Activated T-helper 9 cell treated with anti-CD3 and anti-CD28 coated beads, Interleukin-2, amount 50 U/mL, for 16 hours (primary cell): ENCODE measurements at places on chromosomes 12 and 14.

DNA sequence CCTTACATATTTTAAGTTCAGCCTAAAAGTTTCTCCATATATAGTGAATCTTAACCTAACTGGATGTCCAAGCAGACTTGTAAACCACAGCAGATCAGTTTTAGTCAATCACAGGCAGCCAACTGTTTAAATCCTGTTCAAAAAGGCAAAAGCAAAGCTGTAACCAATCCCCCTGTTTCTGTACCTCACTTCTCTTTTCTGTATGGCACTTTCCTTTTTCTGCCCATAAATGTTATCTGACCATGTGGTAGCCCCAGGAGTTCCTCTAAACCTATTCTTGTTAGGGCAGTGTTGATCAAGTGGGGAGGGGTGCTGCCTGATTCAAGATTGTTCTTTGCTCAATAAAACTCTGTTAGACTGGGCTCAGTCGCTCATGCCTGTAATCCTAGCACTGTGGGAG lies 8.5 kb upstream of the DACT1 start:
- no peak for DNase-seq

- DNase-seq, result no peak
Measured at GRCh38 chr12:113097716-113098440, 37.7 kb downstream of the RASAL1 start.

GRCh38 chr12:16228067-16228466 lies 49.4 kb downstream of the SLC15A5 start:
- no peak for DNase-seq

DNA sequence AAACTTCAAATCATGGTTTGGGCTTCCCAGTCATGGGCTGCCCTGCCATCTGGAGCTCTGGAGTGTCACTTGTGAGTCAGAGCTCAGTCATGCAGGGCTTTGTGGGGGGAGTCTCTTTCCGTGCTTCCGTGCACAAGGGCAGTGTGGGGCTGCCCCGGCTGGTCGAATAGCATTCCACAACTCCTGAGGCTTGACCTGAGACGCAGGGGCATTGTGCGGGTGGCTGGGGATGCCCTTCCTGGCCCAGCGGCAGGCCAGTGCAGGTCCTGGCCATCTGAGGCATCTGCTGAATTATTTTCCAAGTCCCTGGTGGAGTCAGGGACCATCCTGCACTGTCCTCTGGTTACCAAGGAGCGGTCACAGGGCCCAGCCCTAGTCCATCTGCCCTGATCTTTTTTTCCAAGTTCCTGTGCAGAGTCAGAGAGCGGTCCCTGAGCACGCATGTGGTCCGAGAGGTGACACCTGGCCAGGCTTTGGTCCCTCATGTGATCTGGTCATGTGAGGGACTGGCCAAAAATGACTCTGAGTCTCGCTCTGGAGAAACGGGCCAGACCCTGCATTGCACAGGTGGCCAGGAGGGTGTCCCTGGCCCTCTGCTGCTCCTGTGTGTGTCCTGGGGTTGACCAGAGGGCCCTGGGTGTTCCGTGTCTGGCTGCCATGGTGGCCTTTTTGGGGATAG lies 167.0 kb upstream of the ALG10B start:
- DNase-seq, result no peak

DNA sequence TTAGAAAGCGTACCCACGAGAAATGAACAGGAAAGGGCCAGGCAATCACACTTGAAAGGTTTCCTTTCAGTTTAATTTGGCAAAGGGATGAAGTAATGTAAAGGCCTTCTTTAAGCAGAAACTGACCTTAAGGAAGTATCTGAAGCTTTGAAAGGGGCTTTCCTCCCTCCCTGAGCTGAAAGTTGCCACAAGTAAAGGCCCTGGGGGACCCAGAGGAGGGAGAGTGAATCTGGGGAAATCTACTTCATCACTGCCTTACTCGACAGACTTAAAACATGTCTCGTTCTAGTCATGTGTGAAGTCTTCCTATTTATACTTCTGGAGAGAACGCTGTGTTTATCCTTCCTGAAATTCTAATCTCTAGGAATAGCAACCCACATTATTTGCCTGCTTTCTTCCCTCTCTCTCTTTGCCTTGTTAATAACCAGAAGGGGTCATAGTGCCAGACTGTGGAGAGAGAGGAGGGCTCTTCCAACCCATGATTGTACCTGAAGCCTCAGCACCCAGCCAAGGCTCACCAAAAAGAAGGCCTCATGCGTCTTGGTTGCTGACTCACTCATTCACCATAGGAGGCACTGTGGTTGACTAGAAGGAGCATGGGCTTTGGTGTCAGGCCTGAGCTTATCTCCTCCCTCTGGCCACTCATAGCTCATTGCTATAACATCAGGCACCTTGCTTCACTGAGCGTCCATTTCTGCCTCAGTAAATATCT lies 10.2 kb upstream of the GPX2 start:
- DNase-seq, result no peak

DNA sequence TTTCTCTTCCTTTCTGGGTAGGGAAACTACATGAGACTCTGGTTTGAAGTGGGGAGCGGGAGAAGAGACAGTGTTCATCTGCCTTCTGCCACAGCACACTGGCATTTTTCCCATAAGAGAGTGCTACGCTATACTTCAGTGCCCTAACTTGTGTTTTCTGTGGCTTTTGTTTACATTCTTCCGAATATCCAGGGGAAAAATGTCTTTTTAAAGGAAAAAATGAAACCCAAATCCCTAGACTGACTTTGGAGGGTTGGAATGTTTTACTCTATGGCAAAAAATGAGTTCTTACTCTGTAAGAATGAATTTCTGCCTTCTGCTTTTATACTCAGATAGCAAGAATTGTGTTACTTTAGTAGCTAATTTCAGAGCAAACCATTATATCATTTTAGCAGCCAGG lies 88.1 kb upstream of the TMEM263 start:
- no peak for DNase-seq

GRCh38 chr14:71235875-71236274 lies 328.6 kb downstream of the PCNX1 start:
- no peak for DNase-seq

DNA sequence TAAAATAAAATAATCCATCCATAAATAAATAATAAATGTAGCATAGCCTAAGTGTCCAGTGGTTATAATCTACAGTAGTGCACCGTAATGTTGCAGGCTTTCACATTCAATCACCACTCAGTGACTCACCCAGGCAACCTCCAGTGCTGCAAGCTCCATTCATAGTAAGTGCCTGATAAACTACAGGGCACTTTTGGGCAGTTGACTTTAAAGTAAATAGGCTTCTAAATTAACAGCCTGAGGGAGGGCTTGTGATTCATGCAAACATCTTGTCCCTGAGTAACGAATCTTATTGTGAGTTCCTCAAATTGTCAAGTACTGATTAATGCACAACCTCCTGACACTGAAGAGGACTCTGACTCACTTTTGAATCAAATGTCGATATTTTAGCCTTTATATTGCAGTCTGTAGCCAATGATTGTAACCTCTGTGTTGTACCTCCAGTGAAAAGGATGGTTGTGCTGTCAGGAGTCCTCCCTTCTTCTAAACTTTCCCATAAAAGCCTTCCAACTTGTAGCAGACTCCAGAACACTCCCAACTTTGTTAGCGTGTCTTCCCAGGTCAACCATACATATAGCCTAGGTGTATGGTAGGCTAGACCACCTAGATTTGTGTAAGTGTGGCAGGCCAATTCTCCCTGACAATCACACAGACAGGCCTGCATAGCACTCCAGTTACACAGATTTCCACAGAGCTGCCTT lies 55.0 kb upstream of the BICD1 start:
- no peak for DNase-seq

DNA sequence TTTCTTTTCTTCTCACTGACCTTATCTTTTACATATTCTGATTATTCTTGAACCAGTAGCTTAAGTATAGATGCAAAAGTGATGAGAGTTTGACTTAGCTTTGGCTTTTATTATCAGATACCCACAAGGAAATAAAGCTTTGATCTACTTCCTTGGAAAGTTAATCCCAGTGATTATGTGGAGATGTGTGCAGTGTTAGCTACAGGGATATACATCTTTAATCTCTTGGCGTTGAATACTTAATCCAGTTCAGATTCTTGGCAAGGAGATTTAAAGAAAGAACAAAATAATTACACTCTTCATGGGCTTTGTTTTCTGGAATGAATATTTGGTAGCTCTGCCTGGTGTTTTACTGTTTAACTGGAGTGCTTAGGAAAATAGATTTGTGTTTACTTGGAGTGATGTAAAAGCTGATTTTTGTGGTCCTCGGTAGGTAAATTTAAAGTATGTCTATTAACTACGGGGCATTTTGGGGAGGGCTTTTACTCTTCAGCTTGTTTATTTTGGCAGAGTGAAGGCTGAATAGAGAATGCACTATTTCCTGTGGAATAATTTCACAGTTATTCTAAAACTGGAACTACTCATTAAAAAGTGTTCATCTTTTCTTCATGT lies 150.1 kb upstream of the LRIG3 start:
- no peak for DNase-seq

GRCh38 chr14:62081012-62081612 lies 318.9 kb downstream of the SNAPC1 start:
- DNase-seq, result no peak

GRCh38 chr14:56666716-56667115 lies 87.1 kb downstream of the TMEM260 start:
- no peak for DNase-seq

DNA sequence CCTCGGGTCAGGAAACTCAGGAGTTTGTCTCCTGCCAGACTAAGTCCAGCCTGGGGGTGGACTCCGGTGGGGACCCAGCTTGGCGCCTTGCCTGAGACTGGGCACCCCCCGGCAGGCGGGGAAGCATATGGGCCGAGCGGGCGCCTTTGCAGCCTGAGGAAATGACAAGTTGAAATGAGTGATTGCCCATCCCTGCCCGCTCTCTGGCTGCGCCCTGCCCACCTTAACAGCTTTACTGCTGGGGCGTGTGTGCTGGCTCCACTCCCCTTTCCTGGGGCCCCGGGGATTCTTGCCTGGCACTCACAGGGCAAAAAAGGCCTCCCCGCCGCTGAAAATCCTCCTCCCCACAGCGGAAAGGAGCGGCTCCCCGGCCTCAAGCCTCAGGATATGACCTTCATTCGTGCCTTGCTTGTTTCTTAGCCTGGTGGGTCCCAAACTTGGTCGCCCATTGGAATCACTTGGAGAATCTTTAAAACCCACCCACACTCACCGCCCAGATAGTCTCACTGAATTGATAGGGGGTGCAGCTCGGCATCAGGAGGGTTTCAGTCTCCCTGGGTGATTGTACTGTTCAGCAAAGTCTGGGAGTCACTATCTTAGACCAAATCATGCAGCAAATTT lies 1.5 kb downstream of the RFLNA start:
- no peak for DNase-seq

DNA sequence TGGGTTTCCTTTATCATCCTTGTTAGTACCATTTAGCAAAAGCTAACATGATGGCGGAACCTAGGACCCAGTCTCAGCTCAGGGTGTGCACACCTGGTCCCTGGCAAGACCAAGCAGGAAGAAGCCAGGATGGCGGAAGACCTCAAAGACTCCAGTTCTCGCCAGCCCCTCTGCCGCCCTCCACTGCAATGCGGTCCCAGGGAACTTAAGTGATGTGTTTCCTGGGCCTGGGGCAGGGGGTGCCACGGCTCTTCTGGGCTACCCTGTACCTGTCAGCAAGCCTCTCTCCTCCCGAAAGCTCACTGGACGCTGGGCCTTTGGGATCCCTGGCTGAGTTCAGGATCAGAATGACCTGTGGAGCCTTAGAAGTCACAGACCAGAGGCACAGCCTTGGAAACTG lies 71.3 kb downstream of the FBXL14 start:
- DNase-seq, result no peak

- DNase-seq, result no peak
Measured at GRCh38 chr14:72828604-72829003, 65.3 kb downstream of the DPF3 start.

DNA sequence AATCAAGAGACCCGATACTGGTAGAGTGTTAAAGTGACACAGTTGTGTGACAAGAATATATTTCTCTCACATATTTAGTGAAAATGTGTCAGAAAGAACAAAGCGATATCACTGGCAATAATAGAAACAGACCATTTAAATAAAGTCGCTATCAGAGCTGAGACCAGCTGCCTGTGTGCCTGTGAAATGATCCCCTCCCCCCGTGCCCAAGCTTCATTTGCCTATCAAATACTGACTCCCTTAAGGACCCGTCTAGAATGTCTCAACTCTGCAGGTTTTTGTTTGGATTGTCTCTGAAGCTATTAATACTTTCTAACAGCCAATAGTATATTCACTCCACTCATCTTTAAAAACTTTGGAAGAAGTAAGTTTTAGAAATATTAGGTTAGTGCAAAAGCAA lies 98.9 kb downstream of the EGLN3 start:
- DNase-seq, result no peak

DNA sequence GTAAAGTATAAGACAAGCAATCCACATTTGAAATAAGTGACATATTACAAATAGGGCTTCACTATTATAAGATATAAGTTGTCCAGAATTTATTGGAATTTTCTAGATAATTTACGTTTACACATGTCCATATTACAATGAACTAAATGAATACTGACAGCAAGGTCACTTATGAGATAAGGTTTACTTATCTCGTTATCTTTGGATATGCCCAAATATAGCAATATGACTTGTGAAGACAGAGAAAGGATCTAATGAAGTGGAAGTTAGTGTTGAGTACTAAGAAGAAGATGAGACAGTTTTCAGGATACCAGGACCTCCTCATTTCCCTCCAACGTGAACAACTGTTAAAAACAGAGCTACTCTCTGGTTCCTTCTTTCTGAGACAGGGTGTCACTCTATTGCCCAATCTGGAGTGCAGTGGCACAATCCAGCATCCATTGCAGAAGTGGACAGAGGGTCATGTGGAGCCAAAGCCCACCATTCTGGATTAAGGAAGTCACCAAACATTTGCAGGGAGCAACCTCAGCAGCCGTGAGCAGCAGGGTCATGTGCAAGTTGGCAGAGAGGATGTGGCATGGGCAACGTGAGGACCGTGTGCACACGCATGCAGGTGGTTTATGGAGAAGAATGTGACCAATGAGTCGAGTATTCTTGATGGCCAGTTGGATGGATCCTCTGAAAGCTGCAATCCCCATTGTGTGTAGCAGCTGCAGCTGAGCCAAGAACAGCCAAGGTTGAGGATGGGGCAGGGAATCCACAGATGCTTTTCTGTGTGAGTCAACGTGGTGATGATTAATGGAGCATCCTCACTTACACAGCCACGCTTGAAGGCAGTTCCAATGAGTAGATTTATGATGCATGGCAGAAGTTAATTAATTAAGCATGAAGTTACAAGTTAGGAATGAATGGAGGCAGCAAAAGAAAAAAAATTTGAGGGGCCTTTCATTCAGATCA lies 111.0 kb downstream of the BICD1 start:
- DNase-seq, result no peak
